NCI-H187 treated with DMSO at 0.1 percent for 48 hours (cell line): ENCODE measurements at places on chromosomes 13 and 19.

- DNase-seq: no peak
These were observed 5.7 kb downstream of the R3HDM4 start for GRCh38 chr19:907183-907853.

GRCh38 chr13:112697756-112698655 lies 8.2 kb downstream of the ATP11A start:
- DNase-seq: no peak

DNA sequence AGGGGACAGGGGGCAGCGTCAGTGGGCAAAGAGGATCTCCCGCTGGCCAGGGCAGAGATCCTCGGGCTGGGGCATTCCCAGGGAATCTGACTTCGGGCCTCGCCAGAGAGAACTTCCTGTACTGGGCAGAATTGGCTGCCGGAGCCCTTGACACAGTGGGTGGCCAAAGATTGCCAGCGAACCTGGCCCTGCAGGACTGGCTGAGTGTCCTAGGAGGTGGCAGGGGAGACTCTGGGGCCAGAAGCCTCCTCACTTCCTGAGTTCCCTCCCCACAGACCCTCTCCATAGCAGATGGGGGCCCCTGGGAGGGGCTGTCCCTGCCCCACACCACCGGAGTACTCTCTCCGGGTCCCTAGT lies 19.3 kb downstream of the DPP9 start:
- DNase-seq: no peak

DNA sequence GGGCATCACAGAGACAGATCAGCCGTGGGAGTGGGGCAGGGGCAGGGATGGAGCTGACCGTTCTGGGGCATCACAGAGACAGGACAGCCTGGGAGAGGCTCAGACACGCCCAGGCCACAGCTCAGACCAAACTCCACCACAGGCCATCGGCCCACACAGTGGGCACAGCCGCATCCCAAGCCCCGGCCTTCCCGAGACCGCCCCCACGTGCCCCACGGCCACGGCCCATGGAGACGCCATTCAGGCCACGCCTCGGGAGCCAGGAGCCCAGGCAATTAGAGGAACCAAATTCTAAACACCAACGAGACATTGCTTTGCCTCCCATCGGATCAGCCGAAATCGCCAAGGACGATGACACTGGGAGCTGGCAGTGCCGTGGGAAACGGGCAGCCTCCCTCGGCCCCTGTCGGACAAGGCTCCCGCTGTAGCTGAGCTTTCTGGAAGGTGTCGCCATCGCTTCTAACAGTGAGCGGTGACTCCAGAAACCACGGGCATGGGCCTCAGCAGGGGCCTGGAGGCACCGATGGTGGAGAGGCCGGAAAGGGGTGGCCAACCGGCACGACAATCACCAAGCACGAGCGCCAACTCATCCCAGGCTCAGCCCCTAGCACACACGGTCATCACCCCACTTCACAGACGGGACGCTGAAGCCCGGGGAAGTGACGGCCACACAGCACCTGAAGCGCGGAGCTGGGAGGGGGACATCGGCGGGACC lies 2.4 kb downstream of the PIP5K1C start:
- no peak for DNase-seq

- DNase-seq: no peak
These were observed 19.2 kb downstream of the ARRDC2 start for GRCh38 chr19:18027151-18027550.
